Stimulated activated CD4-positive, alpha-beta T cell treated with anti-CD3 and anti-CD28 coated beads, TNF-alpha, amount 100 ng/mL, for 24 hours (primary cell): ENCODE measurements at places on chromosomes 7 and 10.

GRCh38 chr7:27835376-27835775 is 95.4 kb downstream of the TAX1BP1 start:
- DNase-seq = no peak

DNA sequence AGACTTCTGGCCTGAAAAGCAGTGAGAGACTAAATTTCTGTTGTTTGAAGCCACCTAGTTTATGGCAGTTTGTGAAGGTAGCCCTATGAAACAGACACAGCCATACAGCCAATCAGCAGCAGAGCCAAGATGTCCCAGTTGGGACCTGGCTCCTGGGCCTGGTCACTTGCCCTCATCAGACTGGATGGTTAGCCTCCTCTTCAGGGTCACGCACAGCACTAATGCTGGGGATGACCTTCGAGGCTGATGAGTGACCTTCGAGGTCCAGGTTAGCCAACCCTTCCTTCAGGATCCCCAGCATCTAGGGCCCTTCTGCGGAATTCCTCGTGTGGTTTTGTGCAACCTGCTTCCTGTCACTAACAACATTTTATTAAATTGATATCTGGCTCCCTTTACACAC is 229.7 kb downstream of the FANK1 start:
- DNase-seq = no peak

DNA sequence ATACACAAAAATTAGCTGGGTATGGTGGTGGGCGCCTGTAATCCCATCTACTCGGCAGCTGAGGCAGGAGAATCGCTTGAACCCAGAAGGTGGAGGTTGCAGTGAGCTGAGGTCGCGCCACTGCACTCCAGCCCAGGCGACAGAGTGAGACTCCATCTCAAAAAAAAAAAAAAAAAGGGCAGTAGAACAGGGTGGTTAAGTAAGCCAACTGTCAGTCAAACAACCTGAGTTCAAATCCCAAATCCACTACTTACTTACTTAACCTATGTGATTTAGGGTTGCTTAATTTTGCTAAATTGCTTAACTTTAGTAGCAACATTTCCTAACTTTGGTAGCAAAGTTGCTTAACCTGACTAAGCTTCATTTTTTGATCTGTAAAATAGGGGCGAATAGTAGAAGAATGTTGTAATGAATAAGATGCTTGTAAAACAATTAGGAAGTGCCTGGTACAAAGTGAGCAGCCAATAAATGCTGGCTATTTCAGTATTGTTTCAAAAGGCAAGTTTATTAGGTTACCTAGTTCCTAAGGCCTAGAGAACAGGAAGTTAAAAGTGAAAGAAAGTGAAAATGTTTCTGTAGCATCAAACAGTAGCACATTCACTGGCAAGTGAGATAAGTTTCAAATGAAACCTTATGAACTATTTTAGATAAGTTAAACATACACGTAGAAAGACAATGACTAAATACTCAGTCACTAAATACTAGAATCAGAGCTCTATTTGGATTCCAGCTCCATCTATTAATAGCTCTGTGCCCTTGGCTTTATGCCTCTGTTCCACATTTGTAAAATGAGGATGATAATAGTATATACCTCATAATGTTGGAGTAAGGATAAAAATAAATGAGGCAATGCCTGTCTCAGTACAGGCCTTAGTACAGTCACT is 64.3 kb downstream of the HOXA1 start:
- DNase-seq = no peak

GRCh38 chr10:10684972-10685371 is 332.7 kb upstream of the CELF2 start:
- no peak for DNase-seq

DNA sequence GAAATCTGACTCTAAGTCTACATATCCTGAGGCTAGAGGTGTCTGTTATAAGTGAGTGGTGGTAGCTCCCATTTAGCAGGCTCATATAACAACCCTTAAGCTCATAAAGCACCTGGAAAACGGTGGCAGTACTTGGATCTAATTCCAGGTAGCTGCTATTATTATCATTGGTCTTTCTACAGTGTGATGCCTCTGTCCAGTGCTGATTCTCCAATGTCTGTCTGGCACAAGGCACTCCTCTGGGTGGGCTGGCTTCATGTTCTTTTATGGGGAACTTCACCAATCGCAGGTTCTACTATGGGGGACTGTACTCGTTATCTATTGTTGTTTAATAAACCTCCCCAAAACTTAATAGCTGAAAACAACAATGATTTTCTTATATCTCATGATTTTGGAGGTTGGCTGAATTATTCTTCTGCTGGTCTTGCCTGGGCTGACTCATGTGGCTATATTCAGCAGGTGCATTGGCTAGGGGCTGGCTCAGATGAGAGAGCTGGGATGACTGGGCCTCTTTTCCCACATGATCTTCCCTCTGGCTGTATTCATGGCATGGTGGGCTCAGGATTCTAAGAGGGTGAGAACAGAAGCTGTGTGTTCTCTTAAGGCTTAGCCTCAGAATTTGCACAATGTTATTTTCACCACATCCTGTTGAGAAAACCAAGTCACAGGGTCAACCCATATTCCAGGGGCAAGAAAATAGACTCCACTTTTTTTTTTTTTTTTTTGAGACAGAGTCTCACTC is 93.0 kb upstream of the PCGF5 start:
- DNase-seq = no peak

DNA sequence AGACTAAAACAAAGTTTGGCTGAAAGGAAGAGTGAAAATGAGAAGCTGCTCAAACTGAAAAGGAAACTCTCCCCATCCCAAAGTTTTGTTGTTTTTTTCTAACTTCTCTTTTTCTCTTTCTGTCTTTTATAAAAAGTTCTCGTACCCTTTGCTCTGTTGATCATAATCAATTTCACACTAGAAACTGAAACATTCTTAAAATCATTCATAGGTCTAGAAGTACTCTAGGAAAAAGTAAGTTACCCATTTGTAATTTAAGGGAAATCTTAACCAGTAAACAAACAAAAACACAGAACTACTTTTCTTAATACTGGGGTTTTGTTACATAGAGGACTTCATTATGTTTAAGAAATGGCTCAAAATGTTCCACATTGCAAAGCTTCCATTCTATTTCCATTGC is 339.8 kb downstream of the SEMA3D start:
- DNase-seq = no peak

GRCh38 chr10:12482587-12482986 is 133.2 kb downstream of the CAMK1D start:
- DNase-seq = no peak

DNA sequence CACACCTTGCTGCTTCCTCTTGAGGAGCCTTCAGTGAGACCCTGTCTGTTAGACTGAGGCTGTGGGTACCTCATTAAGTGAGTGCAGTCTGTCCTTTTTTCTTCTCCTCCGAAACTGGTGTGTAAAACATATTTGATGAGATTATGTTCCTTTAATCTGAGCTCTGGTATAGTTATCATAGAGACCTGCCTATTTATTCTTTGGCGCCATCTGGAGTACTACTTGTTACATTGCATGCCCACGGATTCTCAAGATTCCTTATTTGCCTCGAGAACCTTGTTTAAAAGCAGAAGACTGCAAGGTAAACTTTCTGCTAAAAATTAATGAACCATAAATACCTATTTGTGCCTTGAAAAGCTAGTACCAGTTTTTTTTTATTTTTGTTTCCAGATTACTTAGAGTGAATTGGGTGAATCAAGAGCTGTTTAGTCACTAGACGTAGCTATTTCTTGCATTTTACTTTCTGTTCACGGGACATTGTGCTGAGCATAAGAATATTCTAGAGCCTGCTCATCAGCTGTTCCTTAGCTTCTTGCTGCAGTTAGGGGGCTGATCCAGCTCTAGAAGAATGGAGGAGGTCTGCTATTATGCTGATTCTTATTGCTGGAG is 16.9 kb upstream of the STMP1 start:
- DNase-seq = no peak

DNA sequence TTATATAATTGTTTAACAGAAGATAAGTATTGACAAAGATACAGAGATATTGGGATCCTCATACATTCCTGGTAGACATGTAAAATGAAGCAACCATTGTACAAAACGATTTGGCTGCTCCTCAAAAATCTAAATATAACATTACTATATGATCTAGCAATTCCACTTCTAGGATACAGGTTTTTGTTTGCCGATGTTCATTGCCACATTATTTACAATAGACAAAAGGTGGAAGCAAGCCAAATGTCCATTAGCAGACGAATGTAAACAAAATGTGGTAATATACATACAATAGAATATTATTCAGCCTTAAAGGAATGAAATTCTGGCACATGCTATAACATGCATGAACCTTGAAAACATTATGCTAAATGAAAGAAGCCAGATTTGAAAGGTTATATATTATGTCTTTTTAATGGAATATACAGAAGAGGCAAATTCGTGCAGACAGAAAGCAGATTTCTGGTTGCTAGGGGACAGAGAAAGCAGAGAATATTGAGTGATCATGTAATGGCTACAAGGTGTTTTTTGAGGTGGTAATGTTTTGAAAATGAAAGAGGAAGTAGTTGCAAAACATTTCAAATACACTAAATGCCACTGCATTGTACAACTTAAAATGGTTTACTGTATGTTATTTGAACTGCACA is 44.9 kb downstream of the POLR1F start:
- no peak for DNase-seq

DNA sequence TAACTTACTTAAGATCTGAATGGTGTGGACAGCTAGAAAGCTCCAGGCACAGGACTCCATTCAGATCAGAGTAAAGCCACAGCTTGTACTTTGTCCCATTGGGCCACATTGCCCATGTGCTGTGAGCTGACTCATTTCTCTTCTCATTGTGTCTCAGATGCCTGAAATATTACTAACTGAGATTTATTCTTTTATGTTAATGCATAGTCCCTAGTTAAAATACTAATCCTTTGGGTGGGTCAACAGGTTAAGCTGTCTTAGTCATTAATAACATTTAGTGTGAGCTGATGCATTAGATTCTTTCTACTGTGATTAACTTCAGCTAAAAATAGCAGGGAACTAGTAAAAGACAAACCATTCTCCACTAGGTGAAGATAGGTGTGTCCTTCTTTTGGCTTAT is 104.7 kb upstream of the ARMC3 start:
- DNase-seq = no peak

- no peak for DNase-seq
Observed at GRCh38 chr7:155363852-155364600, 66.3 kb downstream of the INSIG1 start.

- no peak for DNase-seq
Observed at GRCh38 chr7:67206452-67206851, 209.8 kb downstream of the TYW1 start.

DNA sequence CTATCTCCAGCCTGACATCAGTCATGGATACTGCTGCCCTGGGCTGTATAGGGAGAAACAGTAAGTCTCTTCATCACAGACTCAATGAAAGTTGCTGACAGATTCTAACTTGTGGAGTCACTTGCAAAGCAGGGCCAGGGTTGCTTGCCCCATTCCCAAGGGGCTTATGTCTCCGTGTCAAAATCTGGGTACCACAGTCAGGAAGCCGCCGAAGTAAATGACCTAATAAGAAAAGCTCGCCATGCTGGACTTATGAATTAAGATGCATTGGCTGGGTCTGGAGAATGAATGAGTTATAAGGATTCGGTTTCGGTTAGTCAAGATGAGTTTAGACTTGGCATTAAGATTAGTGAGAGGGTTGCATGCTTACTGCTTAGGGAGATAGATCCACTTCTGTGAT is 10.8 kb upstream of the OR6V1 start:
- no peak for DNase-seq

DNA sequence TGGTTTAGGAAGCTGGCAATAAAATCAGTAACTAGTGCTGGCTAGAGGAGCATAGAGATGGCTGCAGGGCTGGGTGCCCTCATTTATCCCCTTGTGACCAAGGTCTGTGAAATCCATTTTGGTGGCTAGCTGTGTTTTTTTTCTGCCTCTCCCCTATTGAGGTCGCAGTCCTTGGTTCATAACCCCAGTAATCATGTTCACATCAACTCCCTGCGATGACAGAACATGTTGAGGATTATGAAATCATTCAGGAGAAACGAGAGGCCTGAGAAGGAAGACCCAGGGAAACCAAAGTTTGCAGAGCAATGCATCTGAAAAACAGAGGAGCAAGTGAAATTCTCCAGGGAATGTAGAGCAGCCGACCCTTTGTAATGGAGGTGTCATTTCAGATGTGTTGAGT is 126.9 kb downstream of the TACC2 start:
- DNase-seq = no peak

DNA sequence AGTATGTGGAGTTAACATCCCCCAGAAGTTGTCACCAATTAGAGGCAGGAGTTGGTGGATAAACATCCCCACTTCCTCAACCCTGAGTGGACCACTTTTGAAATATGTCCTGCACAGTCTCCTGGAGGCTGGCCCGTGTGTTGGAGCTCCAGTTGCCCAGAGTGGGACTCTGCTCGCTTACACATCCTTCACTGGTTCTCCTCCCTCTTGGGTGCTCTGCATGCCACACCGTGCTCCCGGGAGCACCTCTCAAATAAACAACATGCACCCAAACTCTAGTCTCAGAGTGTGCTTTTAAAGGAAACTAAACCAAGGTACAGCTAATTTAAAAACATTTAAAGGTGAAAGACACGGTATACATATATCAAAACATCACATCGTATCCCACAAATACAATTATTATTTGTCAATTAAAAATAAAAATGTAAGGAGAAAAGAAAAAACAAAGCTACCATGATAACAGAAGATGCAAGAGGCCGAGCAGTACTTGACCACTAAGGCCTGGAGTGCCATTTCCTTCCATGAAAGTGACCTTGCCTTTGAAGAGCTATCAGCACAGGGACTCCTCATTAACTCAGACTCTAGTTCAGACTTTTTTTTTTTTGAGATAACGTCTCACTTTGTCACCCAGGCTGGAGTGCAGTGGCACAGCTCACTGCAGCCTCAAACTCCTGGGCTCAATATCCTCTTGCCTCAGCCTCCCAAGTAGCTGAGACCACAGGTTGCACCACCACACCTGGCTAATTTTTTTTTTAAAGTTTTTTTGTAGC is 47.8 kb upstream of the SAMD8 start:
- no peak for DNase-seq

GRCh38 chr7:148084138-148084537 is 506.4 kb upstream of the C7orf33 start:
- DNase-seq = peak; percentile 16

DNA sequence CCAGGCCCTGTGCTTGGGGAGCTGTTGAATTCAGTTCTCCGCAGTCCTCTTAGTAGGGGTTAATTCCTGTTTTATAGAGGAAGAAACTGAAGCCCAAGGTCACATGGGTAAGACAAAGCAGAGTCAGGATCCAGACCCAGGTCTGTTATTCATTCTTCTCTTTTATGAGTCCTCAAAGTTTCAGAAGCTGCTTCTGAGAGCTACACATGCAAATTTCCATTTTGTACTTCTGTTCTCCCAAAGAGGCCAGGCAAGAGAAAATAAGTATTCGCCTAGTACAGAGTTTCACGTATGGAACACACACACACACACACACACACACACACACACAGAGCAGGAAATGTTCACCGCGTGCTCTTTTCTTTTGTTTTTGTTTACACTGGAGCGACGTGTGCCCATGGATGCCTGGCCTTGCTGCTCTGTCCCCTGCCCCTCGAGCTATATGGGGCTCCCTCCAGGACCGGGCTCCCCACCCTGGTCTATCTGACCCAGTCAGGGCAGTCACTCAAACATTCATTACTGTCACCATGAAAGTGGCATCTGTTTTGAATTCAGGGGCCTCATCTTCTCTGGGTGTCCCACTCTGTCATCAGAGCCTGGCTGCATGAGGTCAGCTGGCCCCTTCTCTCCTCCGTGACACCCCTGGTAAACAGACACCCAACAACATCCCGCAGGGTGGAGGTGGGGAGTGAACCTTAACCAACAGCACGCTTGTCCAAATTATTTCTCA is 84.4 kb downstream of the TNS3 start:
- no peak for DNase-seq

GRCh38 chr10:93077860-93078337 is 4.2 kb downstream of the CYP26A1 start:
- DNase-seq = no peak

GRCh38 chr10:17427666-17428350 is 26.6 kb downstream of the ST8SIA6 start:
- no peak for DNase-seq
